ENCODE measurements at places on chromosomes 2 and 18. TPM values are rescaled to one million over a fixed set of nuclear protein-coding genes. Genes with fewer than 3 reads are reported as not detected.

Gene WDR75
- 16.7 TPM for total RNA-seq

Gene PIK3C3
- total RNA-seq, result 21.7 TPM

Gene CRYGA
- total RNA-seq, result not detected

Gene ABI2
- 6.2 TPM for total RNA-seq

Gene FOXI3
- not detected for total RNA-seq

Gene YPEL5
- total RNA-seq, result 31.4 TPM

DNA sequence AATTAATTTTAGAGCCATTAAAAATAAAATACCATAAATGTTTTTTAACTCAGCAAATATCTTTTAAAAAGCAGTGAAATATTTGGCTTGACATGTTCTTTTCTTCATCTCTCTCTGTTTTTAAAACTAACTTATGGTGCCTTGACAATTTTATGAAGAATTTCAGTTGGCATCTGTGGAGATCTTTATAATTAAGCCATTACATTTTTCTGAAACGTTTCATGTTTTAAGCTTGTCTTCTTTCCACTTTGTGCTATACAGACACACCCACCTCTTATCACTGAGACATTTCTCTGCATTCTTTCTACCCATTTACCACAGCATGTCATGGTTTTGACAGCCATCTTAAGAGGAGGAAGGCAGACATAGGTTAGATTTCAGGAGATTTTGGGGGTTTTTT, 915.1 kb upstream of the FSHR start:
- no peaks in the 10 kb centered on the region for H3K36me3 ChIP-seq
- no peak overlapping the region for H3K4me3 ChIP-seq
- H3K27ac ChIP-seq, result no peak overlapping the region

GRCh38 chr2:97870396-97870843, 125.3 kb downstream of the TMEM131 start:
- H3K4me3 ChIP-seq, result peak overlapping the region; percentile 16
- peaks cover 58% of the 10 kb centered on the region for H3K4me1 ChIP-seq
- peak overlapping the region; percentile 88 for H3K27ac ChIP-seq
- H3K27me3 ChIP-seq, result no peaks in the 10 kb centered on the region
- H3K36me3 ChIP-seq, result no peaks in the 10 kb centered on the region
- peak; percentile 63 for DNase-seq

DNA sequence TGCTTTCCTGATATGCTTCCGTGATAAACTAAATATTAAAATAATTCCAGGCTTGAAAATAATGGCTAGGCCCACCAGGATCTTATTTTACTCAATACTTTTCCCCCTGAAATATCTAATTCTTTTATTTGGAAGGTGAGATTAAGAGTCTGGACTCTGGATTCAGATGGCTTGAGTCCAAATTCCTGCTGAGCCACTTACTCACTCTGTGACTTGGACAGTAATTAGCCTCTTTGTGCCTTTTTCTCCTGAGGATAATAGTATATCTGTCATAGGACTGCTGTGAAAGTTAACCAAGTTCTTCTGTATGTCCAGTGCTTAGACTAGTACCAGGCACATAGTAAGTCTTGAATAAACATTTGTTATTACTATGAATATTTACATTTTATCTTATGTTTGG, 127.3 kb upstream of the ERBB4 start:
- no peaks in the 10 kb centered on the region for H3K36me3 ChIP-seq
- DNase-seq, result no peak
- H3K4me3 ChIP-seq, result no peak overlapping the region
- no peak overlapping the region for H3K27ac ChIP-seq
- H3K4me1 ChIP-seq, result no peaks in the 10 kb centered on the region
- H3K27me3 ChIP-seq, result no peaks in the 10 kb centered on the region

DNA sequence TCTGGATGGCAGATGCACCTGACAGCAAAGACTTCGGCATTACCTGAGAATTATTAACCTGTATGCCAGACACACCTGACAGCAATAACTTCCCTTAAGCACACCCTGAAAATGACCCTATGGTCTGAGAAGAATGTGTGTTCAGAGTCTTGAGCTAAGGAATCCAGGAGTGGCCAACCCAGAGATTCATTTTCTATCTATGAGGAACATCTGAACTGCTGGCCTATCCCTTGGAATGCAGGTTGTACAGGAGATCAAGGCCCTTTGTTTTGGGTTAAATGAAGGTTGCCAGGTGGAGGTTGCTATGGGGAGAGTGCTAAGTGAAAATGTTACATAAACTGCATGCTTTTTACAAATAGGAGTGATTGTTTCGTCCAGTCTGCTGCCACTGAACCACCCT, 200.9 kb upstream of the MEIS1 start:
- no peak for DNase-seq
- no peaks in the 10 kb centered on the region for H3K27me3 ChIP-seq
- H3K4me3 ChIP-seq, result no peak overlapping the region
- H3K27ac ChIP-seq, result no peak overlapping the region
- H3K4me1 ChIP-seq, result no peaks in the 10 kb centered on the region
- H3K36me3 ChIP-seq, result no peaks in the 10 kb centered on the region

DNA sequence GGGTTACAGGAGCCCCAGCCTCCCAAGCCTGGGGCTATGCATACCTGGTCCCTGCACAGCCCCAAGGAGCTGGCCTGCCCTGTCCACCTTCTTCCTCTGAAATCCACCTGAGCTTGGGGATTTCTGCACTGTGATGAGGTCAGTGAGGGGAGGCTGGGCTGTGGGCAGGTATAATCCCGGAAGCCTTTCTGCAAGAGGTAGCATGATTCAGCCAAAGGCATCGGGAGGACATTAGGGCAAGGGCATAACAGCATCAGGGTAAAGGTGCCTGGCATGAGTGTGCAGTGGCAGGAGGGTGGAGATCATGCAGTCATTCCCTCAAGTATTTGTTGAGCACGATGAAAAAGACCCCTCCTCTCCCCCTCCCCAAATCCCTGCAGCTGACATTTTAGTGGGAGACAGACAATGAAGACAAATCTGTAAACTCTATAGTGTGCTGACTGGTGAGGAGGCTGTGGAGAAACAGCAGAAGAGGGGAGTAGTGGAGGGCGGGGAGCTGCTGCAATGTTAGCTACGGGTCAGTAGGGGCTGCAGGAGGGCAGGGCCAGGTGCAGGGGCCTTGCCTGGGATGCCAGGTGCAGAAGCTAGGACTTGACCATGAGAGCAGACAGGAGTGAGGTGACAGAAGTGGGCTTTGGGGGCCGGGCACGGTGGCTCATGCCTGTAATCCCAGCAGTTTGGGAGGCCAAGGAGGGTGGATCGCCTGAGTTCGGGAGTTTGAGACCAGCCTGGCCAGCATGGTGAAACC, 18.7 kb downstream of the ZFP36L2 start:
- H3K4me1 ChIP-seq, result peaks cover 3% of the 10 kb centered on the region
- no peak overlapping the region for H3K27ac ChIP-seq
- no peaks in the 10 kb centered on the region for H3K36me3 ChIP-seq
- DNase-seq, result no peak
- H3K27me3 ChIP-seq, result no peaks in the 10 kb centered on the region

DNA sequence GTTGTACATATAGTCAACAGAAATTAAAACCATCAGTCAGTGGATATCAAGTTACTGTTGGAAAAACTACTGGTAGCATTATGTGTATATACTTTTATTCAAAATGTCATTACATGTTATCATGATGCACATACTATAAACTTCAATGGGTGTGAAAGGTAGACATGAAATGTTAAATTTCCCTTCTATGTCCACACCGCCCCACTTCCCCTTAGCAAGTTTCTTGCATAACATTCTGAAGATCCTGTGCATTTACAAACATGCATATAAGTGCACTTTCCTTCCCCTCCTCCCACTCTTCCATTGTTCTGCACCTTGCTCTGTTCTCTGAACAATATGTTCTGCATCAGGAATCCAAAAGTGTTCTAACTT, 16.6 kb upstream of the HK2 start:
- H3K4me1 ChIP-seq, result no peaks in the 10 kb centered on the region
- H3K36me3 ChIP-seq, result no peaks in the 10 kb centered on the region
- no peak overlapping the region for H3K27ac ChIP-seq
- H3K27me3 ChIP-seq, result no peaks in the 10 kb centered on the region
- no peak for DNase-seq
- H3K4me3 ChIP-seq, result no peak overlapping the region

DNA sequence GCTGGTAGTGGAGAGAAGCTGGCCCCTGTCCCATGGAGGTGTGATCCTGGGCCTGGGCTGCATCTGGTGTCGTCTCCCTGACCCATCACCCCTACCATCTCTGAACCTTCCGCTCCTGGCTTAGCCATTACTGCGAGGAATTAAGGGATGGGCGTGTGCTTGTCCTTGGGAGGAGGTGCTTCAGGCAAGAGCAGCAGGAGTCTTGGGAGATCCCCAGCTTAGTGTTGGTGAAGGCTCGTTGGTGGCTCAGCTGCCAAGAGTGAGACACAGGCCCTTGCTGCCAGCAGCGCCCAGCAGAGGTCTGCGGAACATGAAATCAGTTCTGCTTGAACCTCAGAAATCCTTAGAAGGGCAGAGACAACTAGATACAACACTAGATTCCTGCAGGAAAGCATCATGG, 59.9 kb upstream of the TGFA start:
- H3K27ac ChIP-seq, result no peak overlapping the region
- H3K27me3 ChIP-seq, result no peaks in the 10 kb centered on the region
- H3K36me3 ChIP-seq, result no peaks in the 10 kb centered on the region
- no peak overlapping the region for H3K4me3 ChIP-seq

DNA sequence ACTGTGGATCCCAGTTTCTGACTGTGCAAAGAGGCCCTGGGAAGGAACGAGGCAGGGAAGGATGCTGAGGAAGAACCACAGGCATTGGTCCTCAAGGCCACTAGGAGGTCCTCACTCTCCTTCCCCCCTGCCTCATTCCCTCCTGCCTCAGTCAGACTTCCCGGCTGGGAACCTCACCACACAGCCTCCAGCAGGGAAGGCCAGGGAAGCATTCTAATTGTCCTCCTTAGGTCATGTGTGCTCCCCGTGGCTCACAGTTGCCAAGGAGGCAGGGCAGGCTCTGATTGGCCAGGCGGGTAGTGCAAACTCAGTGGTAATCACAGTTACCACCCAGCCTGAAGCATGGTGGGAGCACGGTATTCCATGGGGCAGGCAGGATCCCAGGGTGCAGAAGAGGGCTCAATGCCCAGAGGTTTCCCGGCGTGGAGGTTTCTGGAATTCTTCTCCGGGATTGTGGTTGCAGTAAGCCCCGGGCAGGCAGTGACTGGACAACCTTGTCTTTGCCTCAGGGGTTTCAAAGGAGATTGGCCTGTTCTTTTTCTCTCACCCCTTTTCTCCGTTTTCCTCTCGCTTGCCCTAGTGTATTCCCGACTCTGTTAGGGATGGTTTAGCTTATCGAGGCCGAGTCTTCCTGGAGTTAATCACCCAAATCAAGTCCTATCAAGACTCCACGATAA, 27.1 kb downstream of the FER1L5 start:
- H3K4me3 ChIP-seq, result no peak overlapping the region
- DNase-seq, result no peak
- no peaks in the 10 kb centered on the region for H3K36me3 ChIP-seq
- H3K27me3 ChIP-seq, result no peaks in the 10 kb centered on the region

- no peak overlapping the region for H3K4me3 ChIP-seq
- no peak for DNase-seq
- H3K4me1 ChIP-seq, result peaks cover 6% of the 10 kb centered on the region
- no peaks in the 10 kb centered on the region for H3K36me3 ChIP-seq
- H3K27ac ChIP-seq, result no peak overlapping the region
Measured at GRCh38 chr2:63553049-63553448, 35.2 kb downstream of the WDPCP start.

Data from gastrocnemius medialis (tissue), 4 donors.